Sigmoid colon (tissue), 7 donors: ENCODE measurements at places on chromosomes 16 and 17. TPM values are rescaled to one million over a fixed set of nuclear protein-coding genes. Genes with fewer than 3 reads are reported as not detected.

The CA5A gene
- not detected for polyA plus RNA-seq

The SPNS2 gene
- 6.6 TPM for polyA plus RNA-seq

The MSLN gene
- polyA plus RNA-seq = 3.5 TPM

The PRKAR1A gene
- polyA plus RNA-seq = 53.6 TPM

The RBFOX1 gene
- not detected for polyA plus RNA-seq

The GRN gene
- 218 TPM for polyA plus RNA-seq

The IGFALS gene
- 1.2 TPM for polyA plus RNA-seq

The CEP295NL gene
- polyA plus RNA-seq = not detected

The KRT17 gene
- polyA plus RNA-seq = not detected

The TOB1 gene
- polyA plus RNA-seq = 39.4 TPM

The KCNJ12 gene
- 0.60 TPM for polyA plus RNA-seq

The ZFHX3 gene
- polyA plus RNA-seq = 4.3 TPM

The SUPT4H1 gene
- 114 TPM for polyA plus RNA-seq

The C17orf67 gene
- 1.4 TPM for polyA plus RNA-seq

The CLN3 gene
- polyA plus RNA-seq = 123 TPM

The KRT15 gene
- polyA plus RNA-seq = 10.3 TPM

The KRT32 gene
- not detected for polyA plus RNA-seq

The ZNF747 gene
- polyA plus RNA-seq = 8.3 TPM

The SMYD4 gene
- polyA plus RNA-seq = 2.4 TPM

The MYO15A gene
- polyA plus RNA-seq = not detected

The SPEM2 gene
- not detected for polyA plus RNA-seq

The CLDN9 gene
- 0.28 TPM for polyA plus RNA-seq

The LPCAT2 gene
- polyA plus RNA-seq = 6.3 TPM

The EXOC3L1 gene
- 5.4 TPM for polyA plus RNA-seq

The SERPINF2 gene
- 1.2 TPM for polyA plus RNA-seq

The TMC8 gene
- polyA plus RNA-seq = 2.1 TPM

The C16orf86 gene
- polyA plus RNA-seq = 5.0 TPM

The SDR42E2 gene
- not detected for polyA plus RNA-seq

The IL34 gene
- polyA plus RNA-seq = 5.5 TPM

The CCDC78 gene
- polyA plus RNA-seq = not detected

The SLC26A11 gene
- polyA plus RNA-seq = 3.0 TPM

The PIK3R6 gene
- polyA plus RNA-seq = 0.69 TPM

The KRTAP4-9 gene
- polyA plus RNA-seq = not detected

The STARD3 gene
- polyA plus RNA-seq = 21.0 TPM

The SLC47A1 gene
- polyA plus RNA-seq = 3.7 TPM
